ENCODE measurements at places on chromosomes 6 and 20.

DNA sequence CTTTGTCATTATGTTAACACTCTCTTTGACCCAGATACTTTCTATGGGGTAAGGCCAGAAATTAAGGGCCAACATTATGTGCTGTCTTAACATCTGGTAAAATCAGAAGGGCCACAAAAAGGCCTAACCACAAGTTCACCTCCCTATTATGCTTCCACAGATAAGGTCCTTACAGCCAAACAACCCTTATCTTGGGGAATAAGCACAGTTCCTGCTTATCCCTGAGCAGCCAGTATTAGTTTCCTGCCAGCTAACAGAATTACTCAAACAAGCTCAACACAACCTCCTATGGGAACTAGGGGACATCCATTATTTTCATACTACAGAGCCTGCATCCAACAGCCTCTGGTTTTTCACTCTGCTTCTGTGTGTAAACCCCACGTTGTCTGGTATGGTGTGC is 724.8 kb downstream of the HACE1 start:
- no peaks in the 10 kb centered on the region for H3K4me1 ChIP-seq
- H3K27ac ChIP-seq, result no peak overlapping the region
- H3K36me3 ChIP-seq, result no peaks in the 10 kb centered on the region
- no peak for DNase-seq

GRCh38 chr20:31595380-31595653 is 9.8 kb upstream of the ID1 start:
- no peak overlapping the region for H3K4me3 ChIP-seq
- peaks cover 18% of the 10 kb centered on the region for H3K4me1 ChIP-seq
- no peak for DNase-seq
- no peaks in the 10 kb centered on the region for H3K36me3 ChIP-seq

GRCh38 chr20:34626992-34627391 is 49.9 kb downstream of the PIGU start:
- H3K4me3 ChIP-seq, result no peak overlapping the region
- H3K36me3 ChIP-seq, result no peaks in the 10 kb centered on the region
- no peak overlapping the region for H3K27ac ChIP-seq
- H3K4me1 ChIP-seq, result no peaks in the 10 kb centered on the region
- no peaks in the 10 kb centered on the region for H3K27me3 ChIP-seq
- DNase-seq, result no peak

DNA sequence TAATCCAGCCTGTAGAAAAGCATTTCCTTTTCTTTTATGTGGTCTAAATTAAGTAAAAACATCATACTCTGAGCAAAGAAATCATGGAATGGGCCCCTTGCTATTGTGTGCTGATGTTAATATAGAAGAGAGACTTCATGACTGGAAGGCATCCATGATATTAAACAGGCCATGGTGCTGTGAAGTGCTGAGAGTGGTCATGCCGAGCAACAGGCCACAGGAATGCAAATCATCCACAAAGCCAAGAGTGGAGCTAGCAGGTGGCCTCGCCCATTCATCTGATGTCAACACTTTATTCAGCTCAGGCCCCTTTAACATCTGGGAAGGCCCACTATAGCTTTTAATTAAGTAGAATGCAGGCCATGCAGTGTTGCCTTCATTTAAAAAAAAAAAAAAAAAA is 115.2 kb upstream of the HMGCLL1 start:
- H3K36me3 ChIP-seq, result no peaks in the 10 kb centered on the region
- no peak overlapping the region for H3K27ac ChIP-seq
- no peaks in the 10 kb centered on the region for H3K27me3 ChIP-seq
- H3K4me3 ChIP-seq, result no peak overlapping the region
- H3K4me1 ChIP-seq, result no peaks in the 10 kb centered on the region

GRCh38 chr6:167037762-167038161 is 38.6 kb downstream of the CEP43 start:
- no peaks in the 10 kb centered on the region for H3K27me3 ChIP-seq
- H3K4me1 ChIP-seq, result no peaks in the 10 kb centered on the region
- H3K36me3 ChIP-seq, result peaks cover 35% of the 10 kb centered on the region

Data from osteoblast (primary cell).